NCI-H2081 (cell line): ENCODE measurements at places on chromosomes 13 and 19.

- DNase-seq = no peak
These were observed 5.9 kb upstream of the GDF15 start for GRCh38 chr19:18379803-18380747.

DNA sequence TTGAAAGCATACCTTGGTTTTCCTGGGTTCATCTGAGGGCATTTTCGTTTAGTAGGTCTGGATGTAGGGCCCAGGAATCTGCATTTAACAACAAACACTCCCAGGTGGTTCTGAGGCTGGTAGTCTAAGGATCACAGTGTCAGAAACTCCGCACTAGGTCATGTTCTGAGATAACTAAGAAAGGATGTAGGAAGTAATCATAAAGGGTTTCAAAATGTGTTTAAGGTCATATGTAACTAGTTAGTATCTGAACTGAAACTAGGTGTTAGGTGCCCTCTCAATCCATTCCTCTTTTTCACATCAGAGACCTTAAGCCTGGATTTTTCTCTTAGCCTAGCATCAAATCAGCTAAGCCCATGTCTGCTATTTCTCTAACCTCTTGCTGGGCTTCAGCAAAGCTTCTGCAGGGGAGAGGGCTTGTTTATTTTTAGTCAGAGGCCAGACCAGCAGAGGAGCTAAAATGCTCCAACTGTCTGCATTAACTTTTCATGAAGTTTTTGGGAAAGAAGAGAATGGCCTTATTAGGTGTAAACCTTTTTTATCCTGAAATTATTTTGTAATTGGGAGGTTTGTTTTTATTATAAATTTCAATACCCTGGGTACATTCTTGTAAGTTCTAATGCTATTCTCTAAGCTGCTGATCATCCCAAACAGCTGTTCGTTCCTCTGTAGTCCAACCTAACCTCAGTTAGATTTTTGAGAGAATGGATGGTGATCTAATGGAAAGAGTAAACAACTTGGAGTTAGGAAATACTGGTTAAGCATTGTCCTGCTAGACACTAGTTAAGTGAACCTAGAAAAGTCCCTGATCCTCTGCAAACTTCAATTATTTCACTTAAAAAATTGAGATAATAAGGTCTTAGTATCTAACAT is 262.8 kb upstream of the RFC3 start:
- DNase-seq = no peak

DNA sequence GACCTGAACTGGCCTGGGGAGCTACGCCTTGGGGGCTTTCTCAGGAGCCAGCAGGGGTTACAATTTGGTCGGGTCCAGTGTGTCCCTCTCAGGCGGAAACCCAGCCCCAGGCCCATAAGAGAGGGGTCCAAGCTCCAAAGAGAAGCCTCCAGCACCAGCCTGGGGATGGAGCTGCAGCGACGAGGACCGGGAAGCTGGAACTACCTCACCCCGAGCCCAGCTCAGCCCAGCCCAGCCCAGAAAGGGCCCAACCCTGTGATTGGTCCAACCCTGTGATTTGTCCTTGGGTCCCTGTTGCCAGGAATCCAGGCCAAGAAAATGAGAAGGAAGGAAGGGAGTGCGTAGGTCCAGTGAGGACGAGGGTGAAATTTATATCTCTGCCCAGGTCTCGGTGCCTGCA is 24.1 kb downstream of the CLEC4M start:
- no peak for DNase-seq

DNA sequence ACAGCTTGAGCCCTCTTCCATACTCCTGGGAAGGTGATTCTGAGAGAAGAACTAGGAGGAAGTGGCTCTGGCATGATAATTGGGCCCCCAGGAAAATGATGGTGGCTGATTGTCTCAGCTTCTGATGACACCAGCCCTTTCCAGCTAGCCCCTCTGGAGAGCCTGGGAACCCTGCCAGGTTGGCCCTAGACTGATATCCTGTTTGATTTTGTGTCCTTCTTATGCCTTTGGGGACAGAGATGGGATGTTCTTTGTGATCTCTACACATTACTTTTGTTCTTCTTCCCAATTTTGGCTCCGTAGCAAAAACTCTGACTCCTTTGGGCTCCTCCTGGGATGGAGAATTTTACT is 39.7 kb downstream of the ERICH6B start:
- peak; percentile 20 for DNase-seq

- no peak for DNase-seq
These were observed 53.0 kb upstream of the GPC6 start for GRCh38 chr13:93173654-93174053.

GRCh38 chr19:36709423-36709822 is 22.0 kb downstream of the ZNF567 start:
- no peak for DNase-seq

GRCh38 chr19:51607920-51608562 is 22.2 kb downstream of the SIGLEC5 start:
- DNase-seq = no peak

GRCh38 chr13:64165826-64166225 is 2750.2 kb upstream of the PCDH20 start:
- no peak for DNase-seq

- DNase-seq = no peak
These were observed 24.6 kb upstream of the OVOL3 start for GRCh38 chr19:36086326-36086725.

DNA sequence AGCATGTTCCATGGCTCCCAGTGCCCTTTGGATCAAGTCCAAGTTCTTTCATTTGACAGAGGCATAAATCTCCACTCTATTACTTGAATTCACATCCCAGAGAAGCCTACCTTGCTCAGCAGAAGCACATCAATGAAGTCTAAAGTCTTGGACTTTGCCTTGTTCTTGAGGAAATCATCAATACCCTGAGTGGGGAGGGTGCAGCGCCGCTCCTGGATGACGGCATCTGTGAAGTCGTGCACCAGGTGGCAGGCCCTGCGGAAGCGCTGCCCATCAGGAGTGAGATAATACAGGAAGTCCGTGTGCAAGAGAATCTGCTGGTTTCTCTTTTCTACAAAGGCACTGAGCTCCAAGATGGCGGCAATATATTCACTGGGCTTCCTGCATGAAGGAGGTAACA is 10.6 kb downstream of the CYP4F11 start:
- no peak for DNase-seq

DNA sequence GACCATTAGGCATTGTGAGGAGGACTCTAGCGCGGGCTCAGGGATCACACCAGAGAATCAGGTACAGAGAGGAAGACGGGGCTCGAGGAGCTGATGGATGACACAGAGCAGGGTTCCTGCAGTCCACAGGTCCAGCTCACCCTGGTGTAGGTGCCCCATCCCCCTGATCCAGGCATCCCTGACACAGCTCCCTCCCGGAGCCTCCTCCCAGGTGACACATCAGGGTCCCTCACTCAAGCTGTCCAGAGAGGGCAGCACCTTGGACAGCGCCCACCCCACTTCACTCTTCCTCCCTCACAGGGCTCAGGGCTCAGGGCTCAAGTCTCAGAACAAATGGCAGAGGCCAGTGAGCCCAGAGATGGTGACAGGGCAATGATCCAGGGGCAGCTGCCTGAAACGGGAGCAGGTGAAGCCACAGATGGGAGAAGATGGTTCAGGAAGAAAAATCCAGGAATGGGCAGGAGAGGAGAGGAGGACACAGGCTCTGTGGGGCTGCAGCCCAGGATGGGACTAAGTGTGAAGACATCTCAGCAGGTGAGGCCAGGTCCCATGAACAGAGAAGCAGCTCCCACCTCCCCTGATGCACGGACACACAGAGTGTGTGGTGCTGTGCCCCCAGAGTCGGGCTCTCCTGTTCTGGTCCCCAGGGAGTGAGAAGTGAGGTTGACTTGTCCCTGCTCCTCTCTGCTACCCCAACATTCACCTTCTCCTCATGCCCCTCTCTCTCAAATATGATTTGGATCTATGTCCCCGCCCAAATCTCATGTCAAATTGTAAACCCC is 2.8 kb upstream of the CEACAM5 start:
- no peak for DNase-seq

DNA sequence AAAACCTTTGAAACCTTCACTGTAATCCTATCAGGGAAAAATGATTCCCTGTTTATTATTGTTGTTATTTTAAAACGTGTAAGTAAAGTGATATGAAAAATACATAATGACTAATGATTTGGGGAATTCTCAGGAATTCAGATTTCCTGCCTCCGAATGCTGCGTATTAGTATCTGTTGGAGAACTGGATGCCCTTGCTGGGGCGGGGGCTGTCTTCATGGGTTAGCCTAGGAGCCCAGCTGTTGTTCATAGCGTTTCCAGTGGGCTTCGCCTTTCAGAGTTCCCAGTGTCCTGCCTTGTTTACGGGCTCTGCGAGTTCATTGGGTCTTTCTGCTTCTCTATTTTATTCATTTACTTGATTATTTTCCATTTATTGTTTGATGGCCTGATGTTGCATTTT is 18.4 kb downstream of the NAXD start:
- DNase-seq = no peak

- DNase-seq = no peak
These were observed 6.6 kb downstream of the EPS8L1 start for GRCh38 chr19:55082020-55082851.

DNA sequence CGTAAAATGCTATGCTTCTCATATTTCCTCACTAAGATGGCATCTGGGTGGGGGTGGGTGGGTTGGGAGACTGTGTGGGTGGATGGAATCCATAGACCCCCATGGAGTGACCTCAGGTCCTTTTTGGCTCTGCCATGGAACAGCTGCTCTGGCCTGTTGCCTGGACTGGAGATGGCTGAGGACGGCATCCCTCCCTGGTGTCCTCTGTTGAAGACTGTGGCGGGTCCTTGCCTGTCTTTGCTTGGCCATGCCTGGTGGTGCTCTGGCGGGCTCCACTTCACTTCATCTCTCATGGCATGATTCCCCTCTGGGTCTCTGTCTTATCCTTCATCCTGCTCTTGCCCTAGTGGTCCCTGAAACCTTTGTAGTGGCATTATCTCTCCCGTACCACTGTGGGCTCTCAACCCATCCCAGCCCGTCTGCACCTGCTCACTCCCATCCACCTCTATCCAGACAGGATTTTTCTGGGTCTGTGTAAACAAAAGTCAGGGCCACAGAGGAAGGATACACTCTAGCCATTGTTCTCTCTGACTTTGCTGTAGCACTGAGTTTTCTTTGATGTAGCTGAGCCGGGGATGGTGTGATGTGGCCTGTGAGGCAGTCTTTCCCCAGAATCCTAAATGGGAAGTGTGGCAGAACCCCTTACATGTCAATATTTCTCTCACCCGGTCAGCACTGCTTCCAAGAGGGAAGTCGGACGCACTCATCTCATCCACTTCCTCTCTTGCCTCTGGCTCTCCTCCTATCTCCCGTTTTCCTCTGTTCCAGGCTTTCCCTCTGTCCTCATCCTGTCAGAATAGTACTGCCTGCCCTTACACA is 36.1 kb downstream of the WDFY2 start:
- DNase-seq = no peak

DNA sequence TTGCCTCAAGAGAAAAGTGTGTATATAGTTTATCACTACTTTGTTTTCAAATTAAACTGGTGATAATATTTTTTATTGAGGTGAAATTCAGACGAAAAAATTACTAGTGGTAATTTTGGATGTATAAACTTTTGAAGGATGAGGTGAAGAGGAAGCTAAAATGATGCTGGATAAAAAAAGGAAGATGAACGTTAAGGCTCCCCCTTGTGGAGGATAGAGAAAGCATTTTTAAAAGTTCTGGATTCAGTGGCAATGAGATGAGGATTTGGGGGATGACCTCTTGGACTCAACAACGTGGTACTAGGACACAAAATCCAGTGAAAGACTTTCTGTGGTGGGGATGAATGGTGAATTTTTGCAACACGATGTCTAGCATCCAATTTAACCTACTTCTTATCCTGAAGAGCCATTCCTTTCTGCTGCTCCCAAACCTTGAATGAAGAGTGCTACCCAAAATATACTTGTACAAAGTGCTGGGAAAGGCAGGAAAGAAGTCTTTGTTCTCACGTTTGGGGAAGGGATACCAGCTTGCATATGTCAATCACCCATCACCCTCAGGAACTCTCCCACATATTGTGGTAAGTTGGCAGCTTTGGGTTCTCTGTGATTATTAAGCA is 7.3 kb upstream of the SIGLEC5 start:
- DNase-seq = no peak

DNA sequence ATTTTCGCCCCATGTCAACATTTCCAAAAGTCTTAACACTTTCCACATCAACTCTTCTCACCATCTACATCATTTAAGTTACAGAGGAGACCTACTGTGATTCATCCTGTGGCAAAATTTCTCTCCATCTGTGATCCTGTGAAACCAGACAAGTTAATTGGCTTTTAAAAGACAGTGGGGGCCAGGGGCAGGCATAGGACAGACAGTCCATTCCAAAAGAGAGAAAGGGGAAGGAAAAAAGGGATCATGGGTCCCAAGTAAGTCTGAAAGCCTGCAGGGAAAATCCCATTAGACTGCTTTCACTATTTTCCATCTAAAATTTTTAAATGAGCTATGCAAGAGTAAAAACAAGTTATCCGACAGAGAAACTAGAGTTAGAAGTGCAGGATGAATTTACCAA is 121.0 kb downstream of the MRPL57 start:
- no peak for DNase-seq

GRCh38 chr13:40974460-40975407 is 44.4 kb downstream of the ELF1 start:
- DNase-seq = no peak

- no peak for DNase-seq
These were observed 246.4 kb upstream of the ZNF507 start for GRCh38 chr19:32098968-32099367.

- peak; percentile 37 for DNase-seq
These were observed 6.6 kb downstream of the ANKRD10 start for GRCh38 chr13:110907951-110908898.

DNA sequence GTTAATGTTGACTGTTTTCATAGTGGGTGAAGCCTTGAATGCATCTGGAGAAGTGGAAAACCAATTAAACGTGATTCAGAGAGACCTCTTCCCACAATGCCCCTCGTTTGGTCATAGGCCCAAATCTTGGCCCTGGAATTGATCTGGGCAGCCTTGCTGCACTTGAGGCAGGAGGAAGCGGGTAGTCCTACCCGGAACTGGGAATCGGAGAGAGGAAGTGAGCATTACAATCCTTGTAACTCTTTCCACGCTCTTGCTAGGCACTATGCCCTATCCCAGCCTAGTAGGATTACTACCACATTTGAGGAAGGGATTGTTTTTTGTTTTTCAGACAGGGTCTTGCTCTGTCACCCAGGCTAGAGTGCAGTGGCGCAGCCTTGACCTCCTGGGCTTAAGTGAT is 3.6 kb downstream of the KCNK6 start:
- no peak for DNase-seq

DNA sequence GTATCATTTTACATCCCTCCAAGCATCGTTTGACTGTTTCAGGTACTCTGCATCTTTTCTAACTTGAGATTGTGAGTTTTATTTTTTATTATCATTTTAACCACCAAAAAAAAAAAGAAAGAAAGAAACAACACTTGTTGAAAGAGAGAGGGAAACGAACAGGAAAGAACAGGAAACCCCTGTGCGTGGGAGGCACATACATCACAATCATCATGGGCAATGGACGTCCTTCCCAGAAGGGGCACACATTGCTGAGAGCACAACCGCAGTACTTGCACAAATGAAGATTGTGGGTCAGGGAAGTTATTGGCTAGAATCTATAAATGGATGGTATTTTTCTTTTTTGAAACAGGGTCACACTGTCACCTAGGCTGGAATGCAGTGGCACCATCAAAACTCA is 1.7 kb downstream of the CLC start:
- DNase-seq = no peak
